ENCODE measurements at places on chromosomes 3 and 15.
A peak's percentile ranks its signal among the peaks of the same experiment; 100 is the strongest.

- DNase-seq, result no peak
Observed at GRCh38 chr15:95044745-95045417, 813.5 kb downstream of the MCTP2 start.

- DNase-seq, result no peak
Observed at GRCh38 chr3:55893045-55893664, 406.0 kb upstream of the WNT5A start.

- no peak for DNase-seq
Observed at GRCh38 chr3:140135461-140135860, 200.5 kb downstream of the CLSTN2 start.

DNA sequence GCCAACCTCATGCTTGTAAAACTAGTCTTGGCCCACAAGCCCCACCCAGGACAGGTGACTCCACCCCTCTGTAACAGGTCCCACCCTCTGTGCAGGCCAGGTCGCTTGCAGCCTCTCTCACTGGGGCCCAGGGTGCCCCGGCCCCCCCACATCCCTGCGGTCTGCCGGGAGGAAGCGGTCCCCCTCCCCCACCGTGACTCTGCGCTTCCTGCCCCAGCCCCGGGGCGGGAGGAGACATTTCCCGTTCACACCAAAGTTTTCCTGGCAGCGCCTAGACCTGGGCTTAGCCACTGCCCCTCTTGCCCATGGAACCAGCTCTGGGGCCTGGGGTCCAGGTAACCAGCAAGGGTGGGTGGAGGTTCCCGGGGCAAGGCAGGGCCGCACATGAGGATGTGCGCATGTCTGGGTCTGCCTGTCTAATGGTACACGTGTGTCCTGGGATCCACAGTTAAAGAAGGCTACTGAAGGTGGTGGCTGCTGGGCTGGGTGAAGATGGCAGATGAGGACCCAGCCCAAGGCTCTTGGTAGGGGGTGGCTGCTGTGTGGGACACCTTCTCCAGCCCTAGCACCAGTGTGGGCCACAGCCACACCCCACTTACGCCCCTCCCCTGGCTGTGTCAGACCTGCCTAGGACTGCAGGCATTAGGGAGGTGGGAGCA, 8.4 kb downstream of the NBEAL2 start:
- DNase-seq, result peak; percentile 93

- DNase-seq, result peak; percentile 31
Observed at GRCh38 chr3:160564258-160564911, 986 bp downstream of the KPNA4 start.

DNA sequence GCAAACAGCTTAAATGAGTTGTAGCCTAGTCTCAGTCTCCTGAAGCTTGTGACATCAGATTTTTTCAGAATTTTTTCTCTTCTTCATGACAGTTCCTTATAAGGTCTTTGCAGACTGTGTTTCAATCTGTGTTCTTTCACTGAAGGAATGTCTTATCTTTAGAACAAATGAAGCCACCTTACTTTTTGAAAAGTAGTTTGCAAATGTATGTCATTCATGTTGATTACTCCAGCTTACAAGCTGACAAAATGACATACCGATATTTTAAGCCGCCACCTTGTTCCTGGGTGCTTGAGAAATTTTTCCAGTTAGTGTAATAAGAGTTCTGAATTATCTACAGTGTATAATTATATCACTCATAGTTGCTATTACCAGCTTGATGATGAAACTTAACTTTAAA, 57.0 kb downstream of the ASTE1 start:
- DNase-seq, result no peak

- DNase-seq, result no peak
Observed at GRCh38 chr15:47820747-47821319, 103.5 kb downstream of the SEMA6D start.

DNA sequence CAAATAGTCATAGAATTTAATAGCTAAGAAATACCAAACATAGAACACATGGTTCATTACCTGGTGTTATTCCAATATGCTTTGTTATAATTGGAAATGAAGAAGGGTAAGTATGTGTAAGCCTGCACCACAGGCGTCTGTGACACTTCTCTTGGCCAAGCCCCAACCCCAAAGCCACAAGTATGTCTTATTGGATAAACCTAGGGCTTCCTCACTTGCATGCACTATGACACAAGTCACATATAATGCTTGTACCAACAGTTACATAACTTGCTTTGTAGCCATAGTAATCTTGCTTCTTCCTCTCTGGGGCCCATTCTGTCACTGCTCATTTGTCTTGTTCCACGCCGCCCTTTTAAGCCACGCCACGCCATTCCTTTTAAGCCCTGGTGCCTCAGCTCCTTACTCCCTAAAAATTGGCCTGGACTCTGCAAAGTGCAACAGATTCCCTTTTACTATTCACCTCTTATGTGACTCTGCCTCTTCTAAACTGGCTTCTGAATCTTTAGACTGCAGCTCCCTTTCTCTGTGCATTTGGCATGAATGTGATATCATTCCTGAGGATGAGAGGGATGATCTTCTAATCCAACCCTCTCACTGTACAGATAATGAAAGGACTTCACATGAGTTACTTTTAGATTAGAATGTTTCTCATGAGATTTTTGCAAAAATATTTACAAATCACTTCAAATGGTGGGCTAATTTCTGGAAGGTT, 48.1 kb upstream of the EPHA3 start:
- peak; percentile 74 for DNase-seq

DNA sequence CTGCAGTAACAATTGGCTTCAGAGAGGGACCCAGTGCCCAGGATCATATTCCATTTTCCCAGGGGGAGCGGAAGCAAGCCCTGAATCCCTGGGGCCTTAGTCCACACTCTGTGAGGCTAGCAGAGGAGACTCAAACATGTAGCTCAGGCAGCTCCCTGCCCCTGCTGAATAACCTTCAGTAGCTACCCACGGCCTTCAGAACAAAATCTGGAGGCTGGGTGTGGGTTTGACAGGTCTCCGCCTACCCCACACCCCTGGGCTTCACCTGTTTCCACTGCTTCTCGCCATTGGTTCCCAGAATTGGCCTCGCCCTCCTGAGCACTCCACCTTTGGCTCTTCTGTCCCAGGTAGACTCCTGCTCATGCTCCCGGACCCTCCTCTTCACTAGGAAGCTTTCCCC, 93.6 kb upstream of the ATP2B2 start:
- DNase-seq, result no peak

- no peak for DNase-seq
Observed at GRCh38 chr3:21644268-21644667, 106.7 kb downstream of the ZNF385D start.

GRCh38 chr3:5195605-5196004, 8.1 kb downstream of the EDEM1 start:
- DNase-seq, result peak; percentile 63

- no peak for DNase-seq
Observed at GRCh38 chr3:112366522-112366921, 33.6 kb downstream of the CD200 start.

DNA sequence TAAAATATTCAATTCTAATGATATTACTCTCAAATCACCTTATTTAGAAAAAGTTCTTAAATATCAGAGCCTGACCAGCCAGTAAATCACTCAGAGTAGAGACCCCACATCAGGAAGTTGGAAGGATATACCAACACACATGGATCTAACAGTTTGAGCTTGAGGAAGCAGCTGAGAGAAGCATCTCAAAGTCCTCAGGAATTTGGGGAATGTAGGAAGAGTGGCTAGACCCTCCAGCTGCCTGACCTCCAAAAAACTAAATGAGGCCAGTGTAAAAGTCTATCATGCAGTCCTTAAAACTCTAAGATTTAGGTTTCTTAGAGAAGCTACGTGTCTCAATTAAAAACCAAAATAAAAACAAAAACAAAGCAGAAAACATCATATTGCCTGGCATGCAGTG, 55.4 kb downstream of the SETD2 start:
- DNase-seq, result no peak

- DNase-seq, result no peak
Observed at GRCh38 chr3:66028457-66028856, 10.3 kb downstream of the MAGI1 start.

DNA sequence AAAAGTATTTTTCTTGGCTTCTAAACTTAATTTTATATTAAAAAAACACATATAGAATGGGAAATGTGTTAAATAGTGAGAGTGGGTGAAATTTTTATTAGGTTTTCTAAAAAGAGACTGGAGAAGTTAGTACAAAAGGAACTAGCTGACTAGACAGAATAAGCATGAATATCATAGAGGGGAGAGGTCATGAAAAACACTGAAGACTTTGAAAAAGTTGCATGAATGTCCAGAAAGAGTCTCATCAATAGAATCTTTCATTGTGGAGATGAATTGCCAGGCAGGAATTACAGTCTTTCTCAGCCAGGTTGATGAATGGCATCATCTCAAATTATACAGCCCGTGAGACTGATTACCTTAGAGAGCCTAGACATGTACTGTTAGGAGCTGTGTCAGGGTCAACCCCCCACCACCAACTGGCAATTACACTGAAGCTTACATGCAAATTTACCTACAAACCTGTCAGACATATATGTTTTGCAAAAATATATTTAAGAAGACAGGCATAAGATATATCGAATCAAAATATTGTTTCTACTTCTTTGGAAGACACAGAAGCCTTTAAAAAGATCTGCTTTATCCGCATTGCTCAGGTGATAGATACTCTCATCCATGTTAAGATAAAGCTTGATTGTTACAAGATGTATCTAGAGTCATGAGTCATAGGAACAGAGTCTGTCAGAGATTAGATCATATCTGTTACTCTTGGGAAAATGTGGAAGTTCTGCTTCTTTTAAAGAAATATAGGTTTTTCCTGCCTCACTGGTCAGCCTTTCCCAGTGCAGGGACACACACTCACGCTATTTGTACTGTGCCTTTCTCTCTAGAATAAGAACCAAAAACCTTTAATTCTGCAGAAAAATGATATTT, 34.8 kb upstream of the PFN2 start:
- peak; percentile 2 for DNase-seq

- DNase-seq, result no peak
Observed at GRCh38 chr3:133426721-133427120, 26.9 kb downstream of the BFSP2 start.

DNA sequence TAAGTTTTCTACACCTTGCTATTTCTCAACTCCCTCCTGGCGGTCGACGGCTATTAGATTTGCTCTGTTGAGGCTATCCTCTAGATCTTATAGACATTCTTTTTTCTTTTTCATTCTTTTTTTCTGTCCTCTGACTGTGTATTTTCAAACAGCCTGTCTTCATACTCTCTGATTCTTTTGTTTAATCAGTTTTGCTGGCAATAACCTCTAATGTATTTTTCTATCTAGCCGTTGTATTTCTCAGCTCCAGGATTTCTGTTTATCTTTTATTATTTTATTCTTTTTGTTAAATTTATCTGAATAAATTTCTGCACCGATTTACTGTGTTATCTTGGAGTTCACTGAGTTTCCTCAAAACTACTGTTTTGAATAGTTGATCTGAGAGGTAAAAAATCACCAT, 31.5 kb downstream of the NLGN1 start:
- DNase-seq, result no peak

- DNase-seq, result peak; percentile 14
Observed at GRCh38 chr15:85024003-85024402, 42.3 kb downstream of the PDE8A start.

GRCh38 chr3:106425026-106425425, 556.2 kb upstream of the CBLB start:
- no peak for DNase-seq

DNA sequence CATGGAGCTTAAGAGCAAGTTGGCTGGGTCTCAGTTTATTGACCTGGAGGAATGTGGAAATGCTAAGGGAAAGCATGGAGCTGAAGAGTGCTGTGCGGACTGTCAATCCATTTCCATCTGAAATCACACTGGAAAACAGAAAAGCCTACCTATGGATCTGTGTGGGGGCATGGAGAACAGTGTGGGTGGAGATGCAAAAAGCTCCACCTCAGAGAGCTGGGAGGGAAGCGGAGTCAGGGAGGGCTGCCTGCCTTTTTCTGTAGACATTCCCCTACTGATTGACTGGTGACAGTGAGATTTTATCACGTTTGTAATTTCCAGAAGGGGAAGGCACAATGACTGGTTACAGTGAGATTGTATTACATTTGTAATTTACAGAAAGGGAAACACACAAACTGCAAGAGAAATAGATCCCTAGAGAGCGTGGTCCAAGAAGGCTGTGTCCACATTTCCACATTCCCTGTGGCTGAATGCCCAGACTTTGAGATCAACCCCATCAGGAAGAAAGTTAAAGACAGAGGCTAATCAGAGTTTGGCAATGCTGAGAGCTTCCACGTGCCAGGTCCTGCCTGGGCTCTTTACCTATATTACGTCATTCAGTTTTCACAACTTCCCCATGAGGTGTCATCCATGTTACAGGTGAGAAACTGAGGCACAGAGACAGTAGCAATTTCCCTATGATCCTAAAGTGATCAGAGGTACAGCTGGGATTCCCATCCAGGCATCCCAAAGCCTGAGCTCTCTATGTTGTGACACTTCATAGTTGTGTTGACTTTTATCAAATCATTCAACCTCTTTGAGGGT, 67.7 kb upstream of the NSMCE3 start:
- DNase-seq, result no peak

DNA sequence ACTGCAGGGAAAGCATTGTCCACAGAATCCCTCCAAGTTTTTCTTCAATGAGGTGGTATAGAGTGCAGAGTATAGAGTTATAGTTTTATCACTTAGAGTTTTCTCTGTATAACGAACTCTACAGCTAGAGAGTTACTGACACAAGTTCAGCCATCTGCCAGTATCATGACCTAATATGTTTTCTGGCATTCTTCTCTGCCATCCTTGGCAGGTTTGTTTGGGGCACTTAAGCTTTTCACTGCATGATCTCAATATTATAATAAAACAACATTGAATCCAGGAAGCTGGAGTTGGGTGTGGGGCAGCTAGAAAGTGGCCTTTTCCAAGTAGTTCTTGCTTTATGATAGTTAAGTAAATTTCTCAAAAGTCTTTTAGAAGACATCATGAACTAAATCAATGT, 743.5 kb upstream of the ARPP21 start:
- no peak for DNase-seq

- DNase-seq, result peak; percentile 69
Observed at GRCh38 chr3:39287216-39288164, 7.7 kb upstream of the CX3CR1 start.

DNA sequence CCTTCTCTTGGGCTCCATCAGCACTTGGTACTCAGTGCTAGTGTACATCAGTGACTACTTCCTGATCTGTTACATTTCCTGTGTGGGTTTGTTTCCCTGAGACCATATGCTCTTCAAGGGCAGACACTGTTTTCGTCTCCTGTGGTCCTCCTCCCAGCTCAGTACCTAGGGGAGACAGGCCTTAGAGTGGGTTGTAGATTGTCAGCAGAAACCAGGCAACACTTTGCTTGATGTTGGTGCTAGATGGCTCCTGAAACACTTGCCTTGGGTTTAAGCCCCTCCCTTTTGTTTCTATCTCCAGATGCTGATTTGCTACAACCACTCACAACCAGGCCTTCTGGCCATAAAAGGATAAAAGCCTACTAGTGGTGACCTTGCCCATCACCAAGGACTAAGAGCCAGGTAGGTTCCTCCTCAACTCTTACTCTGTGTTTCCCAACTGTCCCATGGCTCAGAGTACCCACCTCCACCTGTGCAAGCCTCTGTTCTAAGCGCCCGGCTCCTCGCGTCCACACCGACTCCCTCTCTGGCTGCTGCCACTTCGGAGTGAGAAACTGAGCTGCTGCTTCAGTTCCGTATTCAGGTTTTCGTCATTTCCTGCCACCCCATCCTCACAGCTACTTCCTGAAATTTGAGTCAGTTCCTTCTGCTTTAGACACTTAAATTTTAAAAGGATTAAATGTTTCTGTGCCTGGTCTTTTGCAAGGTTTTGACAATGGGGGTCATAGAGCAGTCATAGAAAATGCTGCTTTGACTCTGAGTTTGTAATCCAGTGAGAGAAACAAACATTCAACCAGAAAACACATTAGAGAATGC, at the start of gene HCLS1:
Gene HCLS1, minus strand, starts transcription at position 548 of the 816 bp plus-strand sequence. CDS start 2,556 bp downstream, outside the sequence.
- DNase-seq, result peak; percentile 91

Measured in OCI-M1 (cell line).